Endodermal cell (in vitro differentiated cells): ENCODE measurements at places on chromosomes 7 and 10. TPM values are rescaled to one million over a fixed set of nuclear protein-coding genes. Genes with fewer than 3 reads are reported as not detected.
A peak's percentile ranks its signal among the peaks of the same experiment; 100 is the strongest.

DNA sequence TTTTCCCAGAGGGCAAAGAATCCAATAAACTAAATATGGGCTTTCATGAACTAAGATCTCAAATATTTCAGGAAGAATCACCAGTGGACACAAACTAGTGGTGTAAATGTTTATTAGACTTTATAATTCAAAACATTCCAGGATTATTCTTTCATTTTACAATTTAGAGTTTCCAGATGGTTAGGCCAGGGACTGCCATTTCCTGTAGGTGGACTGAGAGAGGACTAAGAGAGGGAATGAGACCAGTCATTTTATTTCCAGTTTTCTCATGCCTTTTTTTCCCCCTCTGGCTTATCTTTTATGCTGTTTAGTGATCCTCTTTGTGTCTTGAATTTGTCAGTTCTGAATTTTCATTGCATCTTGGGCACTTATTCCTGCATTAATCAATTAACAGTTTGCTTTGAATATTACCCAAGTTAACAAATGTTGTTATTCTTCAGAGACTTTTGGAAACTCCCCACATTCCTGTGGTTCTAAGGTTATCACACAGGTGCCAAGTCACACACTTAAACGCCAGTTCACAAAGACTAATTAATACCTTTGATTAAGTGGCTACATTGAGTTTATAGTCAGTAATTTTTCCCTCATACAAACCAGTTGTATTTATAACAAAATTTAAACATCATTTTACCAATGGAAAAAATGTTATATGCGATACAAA lies 12.3 kb downstream of the CISD1 start:
- H3K27ac ChIP-seq = no peak overlapping the region
- no peaks in the 10 kb centered on the region for H3K27me3 ChIP-seq
- no peaks in the 10 kb centered on the region for H3K4me1 ChIP-seq
- DNase-seq = no peak

- H3K27me3 ChIP-seq = no peaks in the 10 kb centered on the region
- no peak overlapping the region for H3K4me3 ChIP-seq
- no peaks in the 10 kb centered on the region for H3K36me3 ChIP-seq
- H3K4me1 ChIP-seq = peaks cover 5% of the 10 kb centered on the region
- H3K27ac ChIP-seq = no peak overlapping the region
These were observed 83.5 kb downstream of the PRR15 start for GRCh38 chr7:29647020-29647654.

MACC1 gene
- 2.0 to 2.7 TPM (median 2.3 TPM) in 3 replicates for total RNA-seq

SPDYE1 gene
- total RNA-seq = 0.15 TPM in 1 of 2 replicates, not detected in the other

DNA sequence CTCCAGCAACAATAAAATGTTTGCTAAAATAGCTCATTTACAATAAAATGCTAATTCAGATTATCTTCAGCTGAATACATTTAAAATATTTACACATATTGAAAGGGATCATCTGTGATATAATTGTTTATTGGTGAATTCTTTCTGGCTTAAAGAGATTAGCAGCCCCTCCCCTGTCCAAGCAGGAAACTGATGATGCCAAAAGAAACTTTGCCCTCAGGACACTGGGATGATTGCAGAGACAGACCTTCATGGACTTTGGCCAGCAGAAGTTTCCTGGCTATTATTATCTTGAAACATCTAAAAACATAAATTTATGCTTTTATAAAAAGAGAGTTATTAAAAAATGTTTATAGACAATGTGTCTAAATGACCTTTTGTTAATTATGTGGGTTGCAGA lies 764.9 kb upstream of the MBL2 start:
- H3K4me3 ChIP-seq = no peak overlapping the region
- no peaks in the 10 kb centered on the region for H3K27me3 ChIP-seq
- peaks cover 5% of the 10 kb centered on the region for H3K4me1 ChIP-seq
- H3K27ac ChIP-seq = no peak overlapping the region

GRCh38 chr7:50085344-50085743 lies 7.7 kb downstream of the ZPBP start:
- H3K36me3 ChIP-seq = no peaks in the 10 kb centered on the region
- no peaks in the 10 kb centered on the region for H3K27me3 ChIP-seq
- H3K4me1 ChIP-seq = no peaks in the 10 kb centered on the region
- DNase-seq = peak; percentile 50

RELN gene
- total RNA-seq = 3.3 and 3.9 TPM in 2 replicates

DNA sequence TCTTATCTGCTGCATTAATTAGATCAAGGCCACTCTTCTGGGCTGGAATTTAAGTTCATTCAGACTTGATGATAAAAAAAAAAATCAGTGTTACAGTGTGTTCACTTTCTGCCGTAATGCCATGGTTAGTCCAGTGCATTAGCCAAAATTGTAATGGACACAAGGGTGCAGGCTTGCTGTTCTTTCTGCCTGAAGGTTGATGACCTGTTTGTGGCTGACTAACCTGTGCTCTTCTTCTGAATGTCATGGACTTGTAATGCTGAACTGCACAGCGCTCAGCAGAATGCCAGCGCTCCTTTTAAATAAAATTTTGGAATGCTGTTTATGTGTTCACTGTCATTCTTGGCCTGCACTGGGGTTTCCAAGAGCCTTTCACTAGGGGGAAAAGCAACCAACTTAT lies 323.2 kb downstream of the ZNF248 start:
- H3K27me3 ChIP-seq = no peaks in the 10 kb centered on the region
- no peak for DNase-seq
- no peaks in the 10 kb centered on the region for H3K36me3 ChIP-seq
- H3K27ac ChIP-seq = no peak overlapping the region
- H3K4me3 ChIP-seq = no peak overlapping the region
